Kasumi-1 (cell line): ENCODE measurements at places on chromosomes 6 and 20.

GRCh38 chr6:47438481-47439347 lies 38.9 kb upstream of the CD2AP start:
- DNase-seq, result peak; percentile 50

- DNase-seq, result no peak
Measured at GRCh38 chr6:46819561-46819960, 26.4 kb downstream of the MEP1A start.

DNA sequence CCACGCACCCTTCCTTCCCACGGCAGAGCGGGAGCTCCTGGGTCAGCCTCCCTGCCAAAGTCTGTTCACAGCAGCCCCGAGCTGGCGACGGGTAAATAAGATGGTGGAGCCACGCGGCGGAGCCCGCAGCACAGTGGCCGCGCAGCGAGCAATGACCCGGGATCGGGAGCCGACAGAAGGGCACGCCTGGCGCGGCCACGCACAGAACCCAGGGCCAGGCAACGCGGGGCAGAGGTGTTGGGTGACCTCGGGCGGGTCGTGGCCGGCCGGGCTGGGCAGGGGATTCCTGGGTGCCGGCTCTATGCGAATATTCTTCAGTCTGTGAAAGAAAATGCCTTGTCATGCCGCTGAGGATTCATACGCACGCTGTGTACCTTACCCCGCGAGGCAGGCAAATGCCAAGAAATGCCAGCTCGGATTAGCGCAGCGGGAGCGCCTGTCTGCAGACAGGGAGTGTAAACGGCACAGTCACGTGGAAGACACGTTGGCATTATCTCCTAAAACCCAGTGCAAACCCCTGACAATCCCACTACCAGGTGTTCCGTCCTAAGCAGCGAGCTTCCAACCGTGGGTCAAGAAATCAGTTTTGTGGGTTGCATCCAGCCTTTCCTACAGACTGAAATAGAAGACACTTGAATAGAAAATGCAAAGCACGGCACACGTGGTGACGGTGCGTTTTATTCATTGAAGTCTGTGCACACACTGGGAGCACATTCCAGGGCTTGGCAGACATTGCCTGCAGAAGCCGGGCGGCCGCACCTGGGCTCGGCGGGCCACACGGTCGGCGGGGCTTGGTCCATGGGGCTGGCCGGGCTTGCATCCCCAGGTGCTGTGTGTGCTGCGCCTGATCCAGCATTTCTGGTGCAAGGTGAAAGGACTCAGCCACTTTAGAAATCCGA lies 18.3 kb downstream of the CHRNA4 start:
- no peak for DNase-seq

DNA sequence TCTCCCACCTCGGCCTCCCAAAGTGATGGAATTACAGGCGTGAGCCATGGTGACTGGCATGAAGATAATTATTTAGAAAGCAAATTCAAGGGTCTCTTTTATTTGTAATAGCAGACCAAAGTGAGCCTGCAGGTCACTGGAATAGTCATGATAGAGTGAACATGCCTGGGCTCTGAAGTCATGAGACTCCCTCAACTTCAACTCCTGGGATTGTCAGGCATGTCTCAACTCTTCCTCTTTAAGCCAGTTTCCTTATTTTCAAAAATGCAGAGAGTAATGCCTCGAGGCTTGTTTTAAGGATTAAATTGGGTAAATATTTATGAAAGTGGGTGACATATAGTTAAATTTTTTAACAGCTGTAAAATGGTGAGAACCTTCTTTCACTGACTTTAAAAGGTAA lies 22.7 kb upstream of the HECA start:
- DNase-seq, result peak; percentile 21

GRCh38 chr6:85660181-85660611 lies 17.5 kb upstream of the SYNCRIP start:
- no peak for DNase-seq

DNA sequence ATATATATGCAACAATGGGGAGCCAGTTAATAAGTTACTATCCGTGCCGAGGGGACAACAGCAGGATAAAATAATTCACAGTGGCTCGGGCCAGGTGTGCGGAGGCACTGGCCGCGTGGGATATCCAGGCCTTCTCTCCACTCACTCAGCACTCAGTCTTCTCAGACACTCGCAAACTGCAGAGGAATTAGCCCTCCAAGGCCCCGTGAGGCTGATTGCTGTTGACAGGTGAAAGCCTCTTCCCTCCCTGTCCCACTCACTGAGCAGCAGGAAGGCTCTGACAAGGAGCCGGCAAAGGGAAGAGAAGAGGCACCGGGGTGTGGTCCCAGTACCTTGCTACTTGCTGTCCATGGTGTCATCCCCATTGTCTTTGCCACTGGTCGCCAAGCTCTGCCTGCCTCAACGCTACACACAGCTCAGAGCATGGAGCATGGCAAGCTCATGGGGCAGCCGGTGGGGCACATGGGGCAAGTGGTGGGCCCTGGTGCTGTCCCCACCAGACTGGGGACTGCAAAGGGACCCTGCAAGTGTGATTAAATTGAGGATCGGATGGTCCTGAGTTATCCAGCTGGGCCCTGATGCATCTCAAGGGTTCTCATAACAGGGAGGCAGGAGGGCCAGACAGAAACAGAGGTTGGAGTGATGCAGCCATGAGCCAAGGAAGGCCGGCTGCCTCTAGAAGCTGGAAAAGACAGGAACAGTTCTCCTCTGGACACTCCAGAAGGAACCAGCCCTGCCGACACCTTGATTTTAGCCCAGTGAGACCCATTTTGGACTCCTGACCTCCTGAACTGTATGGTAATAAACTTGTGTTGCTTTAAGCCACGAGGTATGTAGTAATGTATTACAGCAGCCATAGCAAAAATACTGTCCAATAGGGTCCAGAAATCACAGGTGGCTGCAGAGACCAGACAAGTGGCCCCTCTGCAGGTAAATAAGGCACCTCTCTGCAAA lies 119.7 kb downstream of the PSMB1 start:
- DNase-seq, result no peak

- DNase-seq, result no peak
Measured at GRCh38 chr6:7805078-7805849, 79.4 kb downstream of the BMP6 start.

GRCh38 chr6:90646940-90647339 lies 60.1 kb upstream of the MAP3K7 start:
- no peak for DNase-seq

- no peak for DNase-seq
Measured at GRCh38 chr6:36983538-36983937, 2.5 kb downstream of the MTCH1 start.

- no peak for DNase-seq
Measured at GRCh38 chr20:568673-569415, 25.3 kb upstream of the CSNK2A1 start.

DNA sequence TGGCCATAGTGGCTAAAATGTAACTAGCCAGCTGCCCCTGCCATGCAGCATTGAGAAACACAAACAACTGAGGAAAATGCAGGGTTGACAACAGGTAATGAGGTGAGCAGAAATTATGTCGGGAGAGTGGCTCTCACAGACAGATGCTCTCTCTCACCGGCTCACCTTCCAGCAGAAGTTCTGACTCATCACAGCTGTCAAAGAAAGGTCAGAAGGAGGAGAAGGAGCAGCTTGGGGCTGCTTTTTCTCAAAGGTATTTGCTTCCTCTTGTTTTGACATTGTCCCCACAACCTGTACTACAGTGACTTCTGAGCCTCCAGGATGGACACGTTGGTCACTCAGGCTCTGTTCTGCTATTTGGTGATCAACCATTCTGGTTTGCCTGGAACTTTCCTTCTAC lies 190.5 kb upstream of the HEY2 start:
- DNase-seq, result no peak

DNA sequence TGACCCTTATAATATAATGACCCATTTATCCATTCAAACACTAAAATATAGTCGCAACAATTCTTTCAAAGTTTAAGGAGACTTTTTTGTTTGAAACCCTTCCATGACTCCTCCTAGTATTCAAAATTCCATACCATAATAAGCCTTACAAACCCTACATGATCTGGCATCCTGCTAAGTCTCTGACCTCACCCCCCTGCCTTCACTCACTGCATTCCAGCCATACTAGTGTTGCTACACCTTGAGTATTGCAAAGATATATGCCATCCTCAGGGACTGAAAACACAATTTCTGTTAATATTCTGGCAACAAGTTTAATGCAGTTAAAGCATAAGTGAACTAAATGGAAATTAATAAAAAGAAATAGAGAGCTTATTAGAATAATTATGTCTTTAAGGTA lies 168.4 kb downstream of the EYS start:
- no peak for DNase-seq

- no peak for DNase-seq
Measured at GRCh38 chr6:134529921-134530320, 212.0 kb upstream of the SGK1 start.

- no peak for DNase-seq
Measured at GRCh38 chr6:328924-329323, 36.6 kb downstream of the DUSP22 start.

- peak; percentile 40 for DNase-seq
Measured at GRCh38 chr6:89066940-89067646, 13.5 kb upstream of the PNRC1 start.

DNA sequence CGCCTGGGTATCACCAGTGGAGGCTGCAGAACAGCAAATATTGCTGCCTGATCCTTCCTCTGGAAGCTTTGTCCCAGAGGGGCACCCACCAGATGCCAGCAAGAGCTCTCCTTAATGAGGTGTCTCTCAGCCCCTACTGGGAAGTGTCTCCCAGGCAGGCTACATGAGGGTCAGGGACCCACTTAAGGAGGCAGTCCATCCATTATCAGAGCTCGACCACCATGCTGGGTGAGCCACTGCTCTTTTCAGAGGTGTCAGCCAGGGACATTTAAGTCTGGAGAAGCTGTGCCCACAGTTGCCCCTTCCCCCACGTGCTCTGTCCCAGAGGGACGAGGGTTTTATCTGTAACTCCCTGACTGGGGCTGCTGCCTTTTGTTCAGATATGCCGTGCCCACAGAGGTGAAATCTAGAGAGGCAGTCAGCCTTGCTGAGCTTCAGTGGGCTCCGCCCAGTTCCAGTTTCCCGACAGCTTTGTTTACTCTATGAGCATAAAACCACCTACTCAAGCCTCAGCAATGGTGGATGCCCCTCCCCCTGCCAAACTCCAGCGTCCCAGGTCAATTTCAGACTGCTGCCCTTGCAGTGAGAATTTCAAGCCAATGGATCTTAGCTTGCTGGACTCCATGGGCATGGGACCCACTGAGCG lies 25.9 kb upstream of the AIG1 start:
- DNase-seq, result no peak

DNA sequence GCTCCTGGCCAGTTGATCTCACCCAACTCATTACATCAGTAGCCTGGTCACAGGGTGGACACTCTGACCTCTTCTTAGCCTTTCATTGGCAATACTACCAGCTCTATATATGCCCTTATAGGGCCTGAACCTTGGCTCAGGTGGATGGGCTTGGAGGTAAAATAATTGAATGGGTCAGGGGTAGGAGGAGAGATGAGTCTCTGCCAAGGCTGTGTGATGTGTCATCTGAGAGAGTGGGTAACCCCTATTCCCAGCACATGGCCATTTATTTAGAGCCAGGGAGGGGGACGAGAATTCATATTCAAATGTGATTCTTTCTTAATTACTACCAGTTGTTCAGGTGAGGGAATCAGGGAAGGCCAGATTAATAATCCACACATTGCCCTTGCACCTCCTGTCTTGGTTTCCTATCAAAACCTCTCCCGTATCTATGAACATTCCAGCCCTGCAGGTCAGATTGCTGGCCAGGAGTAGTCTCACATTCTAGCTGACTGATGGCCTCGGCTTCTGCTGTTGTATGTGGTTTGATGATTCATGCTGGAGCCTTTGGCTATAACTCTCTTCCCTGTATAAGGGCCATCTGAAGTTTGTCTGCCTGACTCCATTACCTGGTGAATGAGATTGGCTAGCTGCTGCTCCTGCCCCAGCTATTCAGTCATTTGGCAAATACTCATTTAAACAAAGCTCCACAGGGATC lies 13.4 kb downstream of the C20orf173 start:
- no peak for DNase-seq

- peak; percentile 75 for DNase-seq
Measured at GRCh38 chr6:25556516-25556915, 95.5 kb upstream of the SCGN start.

DNA sequence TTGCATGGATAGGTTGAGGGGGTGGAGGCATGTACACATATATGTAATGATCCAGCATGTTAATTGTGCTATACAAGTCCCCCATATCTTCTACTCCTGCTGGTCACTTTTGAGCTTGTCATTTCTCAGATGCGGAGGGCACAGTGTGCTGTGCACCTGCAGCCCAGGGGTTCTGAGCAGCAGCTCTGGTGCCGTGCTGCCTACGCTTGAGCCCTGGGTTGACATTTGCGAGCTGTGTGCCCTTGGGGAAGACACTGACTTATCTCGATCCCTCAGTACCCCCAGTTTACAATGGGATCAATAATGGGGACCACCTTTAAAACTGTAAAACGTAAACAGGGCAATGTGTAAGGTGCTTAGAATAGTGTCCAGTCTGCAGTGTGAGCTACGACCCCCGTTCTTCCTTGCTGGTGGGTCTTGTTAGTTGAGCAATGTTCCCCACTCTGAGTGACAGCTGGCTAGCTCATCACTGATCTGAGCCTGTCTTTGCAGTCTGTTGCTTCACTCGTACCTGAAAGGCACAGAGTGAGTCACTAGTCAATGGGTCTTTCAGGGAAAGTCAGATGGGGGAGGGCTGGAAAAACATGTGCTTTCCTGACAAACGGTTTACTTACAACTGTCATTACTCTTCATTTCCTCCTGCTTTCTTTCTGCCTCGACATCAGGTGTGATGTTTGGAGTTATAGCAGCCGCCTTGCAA lies 91.7 kb downstream of the SLC2A10 start:
- DNase-seq, result no peak

DNA sequence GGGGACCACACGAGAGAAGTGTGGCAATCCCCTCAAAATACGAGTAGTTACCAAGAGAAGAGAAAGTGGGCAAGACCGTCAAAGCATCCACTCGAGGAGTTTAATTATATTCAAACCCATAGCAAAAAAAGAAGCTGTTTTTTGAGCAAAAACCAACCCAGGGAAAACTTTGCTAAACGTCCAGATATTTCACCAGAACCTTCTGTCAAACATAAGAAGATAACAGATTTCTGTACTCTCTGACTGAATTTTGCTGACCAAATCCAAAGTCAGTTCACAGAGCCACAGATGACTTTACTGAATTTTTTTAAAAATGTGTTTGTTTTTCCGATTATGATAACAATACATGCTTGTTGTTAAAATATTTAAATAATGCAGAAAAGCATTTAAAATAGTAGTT lies 145.6 kb upstream of the PTPN1 start:
- no peak for DNase-seq

GRCh38 chr6:136510782-136511181 lies 39.4 kb downstream of the MAP7 start:
- DNase-seq, result no peak
